ENCODE measurements at places on chromosomes 13 and 19. TPM values are rescaled to one million over a fixed set of nuclear protein-coding genes. Genes with fewer than 3 reads are reported as not detected.

Gene ERFL
- not detected for total RNA-seq

Gene RXFP2
- not detected for total RNA-seq

Gene ICAM5
- total RNA-seq, result not detected

DNA sequence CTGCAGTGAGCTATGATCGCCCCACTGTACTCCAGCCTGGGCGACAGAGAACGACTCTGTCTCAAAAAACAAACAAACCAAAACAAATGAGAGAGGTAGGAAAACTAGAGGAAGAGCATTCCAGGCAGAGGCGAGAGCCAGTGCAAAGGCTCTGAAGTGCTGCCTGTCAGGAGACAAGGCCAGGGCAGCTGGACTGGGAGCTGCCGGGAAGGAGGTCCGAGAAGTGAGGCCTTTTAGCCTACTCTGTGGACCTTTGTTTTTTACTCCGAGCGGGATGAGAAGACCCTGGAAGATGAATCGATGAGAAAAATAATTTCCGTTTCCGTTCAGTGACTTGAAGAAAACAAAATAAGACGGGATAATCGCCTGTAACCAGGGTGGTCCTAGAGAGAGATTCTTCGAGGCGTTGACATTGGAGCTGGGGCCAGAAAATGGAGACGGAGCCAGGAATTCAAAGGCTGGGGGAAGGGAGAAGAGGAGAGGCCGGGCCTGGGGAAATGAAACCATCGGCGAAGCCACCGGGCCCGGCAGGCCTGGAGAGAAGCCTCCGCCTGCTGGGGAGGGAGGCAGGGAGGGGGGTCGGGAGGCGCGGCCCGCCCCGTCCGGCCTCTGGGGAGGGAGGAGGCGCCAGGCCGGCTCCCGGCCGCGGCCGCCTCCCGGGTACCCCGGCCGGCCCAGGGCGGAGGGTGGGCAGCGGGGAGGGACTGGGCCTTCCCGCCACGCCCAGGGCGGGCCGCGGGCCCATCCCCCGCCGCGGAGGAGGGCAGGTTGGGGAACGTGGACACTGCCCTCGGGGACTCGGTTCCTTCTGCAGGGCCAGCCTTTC is 7.8 kb upstream of the SERTAD1 start:
- DNase-seq, result peak; percentile 92

DNA sequence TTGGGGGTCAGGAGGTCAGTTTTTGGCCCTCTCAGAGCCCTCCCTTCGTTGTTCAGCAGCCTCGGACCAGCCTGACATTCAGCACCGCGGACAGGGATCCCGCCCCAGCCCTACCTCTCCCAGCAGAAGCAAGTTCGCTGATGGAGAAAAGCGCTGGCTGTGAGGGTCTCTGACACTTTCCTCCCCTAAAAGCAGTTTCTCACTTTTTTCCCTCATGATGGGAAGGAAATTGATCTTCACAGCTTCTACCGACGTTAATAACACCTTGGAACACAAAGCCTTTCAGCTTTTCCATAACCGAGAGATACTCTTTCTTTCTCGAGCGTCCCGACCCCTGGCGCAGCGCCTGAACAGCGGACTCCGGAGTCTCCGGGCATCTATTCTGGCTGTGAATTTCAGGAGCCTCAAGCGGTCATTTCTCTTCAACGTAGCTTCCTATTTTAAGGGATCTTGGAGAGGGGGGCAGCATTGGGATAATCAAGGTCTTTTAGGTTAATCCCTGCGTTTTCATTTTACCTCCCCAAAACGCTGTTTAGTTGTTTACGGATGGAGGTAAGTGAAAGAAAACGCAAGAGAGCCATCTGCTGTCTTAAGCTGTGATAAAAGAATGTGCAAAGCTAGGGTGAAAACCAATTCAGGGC is 467.2 kb downstream of the ITGBL1 start:
- peak; percentile 36 for DNase-seq

DNA sequence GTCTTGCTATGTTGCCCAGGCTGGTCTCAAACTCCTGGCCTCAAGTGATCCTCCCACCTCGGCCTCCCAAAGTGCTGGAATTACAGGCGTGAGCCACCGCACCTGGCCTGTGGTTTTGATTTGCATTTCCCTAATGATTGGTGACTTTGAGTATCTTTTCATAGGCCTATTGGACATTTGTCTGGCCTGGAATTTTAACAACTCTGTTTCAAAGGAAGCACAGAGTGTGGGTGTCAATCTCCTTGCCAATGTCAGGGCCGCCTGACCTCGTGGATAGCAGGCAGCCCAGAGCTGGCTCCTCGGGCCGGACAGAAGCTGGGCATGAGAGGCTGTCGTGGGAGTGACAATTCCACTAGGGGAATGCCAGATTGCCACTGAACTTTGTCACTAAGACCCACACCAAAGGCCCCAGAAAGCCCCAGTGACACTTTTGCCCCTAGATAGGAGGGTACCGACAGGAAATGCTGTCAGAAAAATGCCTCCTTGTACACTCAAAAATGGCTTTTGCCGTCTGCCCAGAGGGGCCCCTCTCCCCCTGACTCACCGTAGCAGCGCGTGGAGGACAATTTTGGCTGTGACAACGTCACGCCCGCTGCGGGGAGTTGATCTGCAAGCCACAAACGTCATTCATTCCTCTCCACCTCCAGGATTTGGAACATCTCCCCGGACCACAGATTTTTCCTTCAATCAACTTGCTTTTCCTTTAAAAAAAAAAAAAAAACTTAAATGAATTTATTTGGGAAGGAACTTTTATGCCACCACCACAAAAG is 11.7 kb upstream of the ADGRE5 start:
- DNase-seq, result no peak

DNA sequence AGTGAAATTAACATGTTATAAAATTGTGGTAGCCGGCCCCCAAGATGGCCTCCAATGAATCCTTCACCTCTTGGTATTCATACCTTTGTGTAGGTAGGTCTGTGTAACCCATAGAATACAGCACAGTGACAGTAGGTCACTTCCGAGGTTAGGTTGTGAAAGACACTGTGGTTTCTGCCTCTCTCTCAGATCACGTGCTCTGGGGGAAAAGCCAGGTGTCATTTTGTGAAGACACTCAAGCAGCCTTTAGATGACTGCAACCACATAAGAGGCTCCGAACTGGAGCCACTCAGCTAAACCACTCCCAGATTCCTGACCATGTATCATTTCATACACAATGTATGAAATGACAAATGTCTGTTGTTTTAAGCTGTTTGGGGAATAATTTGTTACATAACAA is 9.8 kb upstream of the USPL1 start:
- no peak for DNase-seq

DNA sequence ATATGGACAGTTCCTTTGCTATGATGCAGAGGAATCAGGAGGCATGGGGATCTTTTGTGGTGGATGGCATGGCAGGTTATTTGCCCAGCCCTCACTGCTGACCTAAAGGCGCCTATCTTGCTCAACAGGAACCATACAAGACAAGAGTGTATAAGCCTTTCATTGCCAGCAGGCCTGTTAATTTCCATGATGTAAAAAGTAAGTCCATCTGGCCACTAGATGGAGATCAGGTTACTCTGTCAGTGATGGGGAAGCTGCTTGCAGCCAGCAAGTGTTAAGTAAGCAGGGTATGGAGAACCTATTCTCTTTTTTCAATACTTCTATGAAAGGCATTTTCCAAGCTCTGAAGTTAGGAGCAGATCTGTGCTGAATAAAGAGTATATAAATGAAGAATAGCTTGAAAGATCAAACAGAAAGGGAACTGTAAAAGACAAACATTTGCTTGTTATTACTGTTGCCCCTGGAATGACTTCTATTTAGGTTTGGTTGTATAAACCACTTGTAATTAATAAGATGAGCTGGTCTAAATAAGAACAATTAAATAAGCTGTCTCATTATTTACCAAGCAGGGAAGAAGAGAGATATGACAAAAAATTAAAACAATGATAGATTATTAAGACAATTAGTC is 210.9 kb downstream of the RGCC start:
- peak; percentile 95 for DNase-seq

DNA sequence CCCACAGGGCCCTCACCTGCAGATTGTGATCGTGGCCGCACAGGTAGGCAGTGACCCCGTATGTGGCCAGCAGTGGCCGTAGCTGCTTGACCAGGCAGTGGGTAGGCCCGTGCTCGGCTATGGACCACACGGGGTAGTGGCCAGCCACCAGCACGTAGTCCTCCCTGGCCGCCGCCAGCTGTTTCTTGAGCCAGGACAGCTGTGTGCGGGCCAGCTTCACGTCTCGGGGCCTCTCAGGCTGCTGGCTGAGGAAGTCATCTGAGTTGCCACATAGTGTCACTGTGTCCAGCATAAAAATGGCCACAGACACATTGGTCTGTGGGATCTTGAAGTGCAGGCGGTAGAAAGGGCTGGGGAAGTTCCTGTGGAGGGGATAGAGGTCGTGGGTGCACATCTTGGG is 1.2 kb downstream of the ACP5 start:
- DNase-seq, result no peak

- peak; percentile 93 for DNase-seq
These were observed 18.5 kb downstream of the SLC27A1 start for GRCh38 chr19:17488593-17489391.

DNA sequence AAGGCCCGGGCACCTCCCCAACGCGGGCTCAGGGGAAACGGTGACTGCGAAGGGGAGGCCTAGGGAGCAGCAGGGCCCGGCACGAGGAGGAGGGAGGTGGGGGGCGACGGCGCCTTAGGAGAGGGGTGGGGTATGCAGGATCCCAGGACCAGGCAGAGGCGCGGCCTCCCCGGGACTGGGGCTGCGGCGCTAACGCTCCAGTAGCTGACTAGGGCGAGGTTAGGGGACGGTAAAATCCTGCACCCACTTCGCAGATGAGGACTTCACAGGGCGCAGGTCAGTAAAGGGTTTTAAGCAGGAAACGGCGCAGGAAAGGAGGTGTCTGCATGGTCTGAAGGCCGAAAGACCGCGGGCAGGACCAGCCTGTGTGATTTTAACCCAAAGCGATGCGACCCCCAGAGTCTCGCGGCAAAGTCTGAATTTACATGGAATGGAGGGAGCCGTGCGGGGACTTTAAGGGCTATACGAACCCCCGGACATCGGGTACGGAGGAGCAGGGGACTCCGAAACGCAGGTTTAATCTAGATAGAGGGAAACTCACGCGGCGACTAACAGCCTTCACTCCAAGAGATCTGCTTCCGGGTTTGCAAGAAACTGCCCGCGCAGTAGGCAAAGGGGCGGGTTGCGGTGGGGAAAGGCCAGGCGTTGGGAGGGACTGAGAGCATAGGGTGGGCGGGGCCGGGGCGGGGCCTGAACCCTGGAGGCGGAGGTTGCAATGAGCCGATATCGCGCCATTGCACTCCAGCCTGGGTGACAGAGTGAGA is at the start of gene ZNF665:
Gene ZNF665 (minus strand): TSS at position 588 of the 764 bp plus-strand sequence. CDS start 10,460 bp downstream, outside the sequence.
- peak; percentile 81 for DNase-seq

DNA sequence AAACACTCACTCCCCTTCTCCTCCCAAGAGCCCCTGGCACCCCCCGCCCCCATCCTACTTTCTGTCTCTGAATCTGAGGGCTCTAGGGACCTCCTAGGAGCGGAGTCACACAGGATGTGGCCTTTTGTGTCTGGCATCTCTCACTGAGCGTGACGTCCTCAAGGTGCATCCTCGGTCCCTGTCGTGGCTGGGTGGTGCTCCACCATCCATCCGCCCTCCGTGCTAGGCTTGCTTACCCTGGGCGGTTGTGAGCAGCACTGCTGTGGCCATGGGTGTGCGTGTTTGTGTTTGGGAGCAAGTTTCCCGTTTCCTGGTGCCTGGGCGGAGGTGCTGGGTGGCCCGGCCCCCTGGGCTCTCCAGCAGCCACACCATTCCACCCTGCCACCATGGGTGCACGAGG is 12.2 kb downstream of the PLEKHJ1 start:
- no peak for DNase-seq

DNA sequence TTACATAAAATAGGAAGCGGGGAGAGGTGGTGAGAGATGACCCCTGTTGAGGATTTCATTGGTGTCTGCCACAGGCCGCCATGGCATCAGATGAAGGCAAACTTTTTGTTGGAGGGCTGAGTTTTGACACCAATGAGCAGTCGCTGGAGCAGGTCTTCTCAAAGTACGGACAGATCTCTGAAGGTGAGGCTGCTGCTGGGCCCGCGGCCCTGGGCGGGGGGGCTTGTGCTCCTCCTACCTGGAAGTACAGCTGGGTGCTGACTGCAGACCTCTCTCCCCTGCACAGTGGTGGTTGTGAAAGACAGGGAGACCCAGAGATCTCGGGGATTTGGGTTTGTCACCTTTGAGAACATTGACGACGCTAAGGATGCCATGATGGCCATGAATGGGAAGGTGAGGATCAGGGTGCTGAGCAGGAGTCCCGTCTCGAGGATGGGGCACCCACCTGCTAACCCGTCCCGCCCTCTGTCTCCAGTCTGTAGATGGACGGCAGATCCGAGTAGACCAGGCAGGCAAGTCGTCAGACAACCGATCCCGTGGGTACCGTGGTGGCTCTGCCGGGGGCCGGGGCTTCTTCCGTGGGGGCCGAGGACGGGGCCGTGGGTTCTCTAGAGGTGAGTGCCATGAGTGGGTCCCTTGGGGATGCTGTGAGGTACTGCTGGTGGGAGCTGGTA is 1.9 kb downstream of the CIRBP start:
- DNase-seq, result no peak

- DNase-seq, result no peak
These were observed 214.6 kb downstream of the OXGR1 start for GRCh38 chr13:96779691-96780090.

- no peak for DNase-seq
These were observed 3.7 kb downstream of the PRKACA start for GRCh38 chr19:14113762-14114414.

GRCh38 chr19:48991873-48992580 is 1.1 kb downstream of the GYS1 start:
- peak; percentile 81 for DNase-seq

- DNase-seq, result peak; percentile 72
These were observed 15.4 kb upstream of the AP1M2 start for GRCh38 chr19:10602330-10603083.

DNA sequence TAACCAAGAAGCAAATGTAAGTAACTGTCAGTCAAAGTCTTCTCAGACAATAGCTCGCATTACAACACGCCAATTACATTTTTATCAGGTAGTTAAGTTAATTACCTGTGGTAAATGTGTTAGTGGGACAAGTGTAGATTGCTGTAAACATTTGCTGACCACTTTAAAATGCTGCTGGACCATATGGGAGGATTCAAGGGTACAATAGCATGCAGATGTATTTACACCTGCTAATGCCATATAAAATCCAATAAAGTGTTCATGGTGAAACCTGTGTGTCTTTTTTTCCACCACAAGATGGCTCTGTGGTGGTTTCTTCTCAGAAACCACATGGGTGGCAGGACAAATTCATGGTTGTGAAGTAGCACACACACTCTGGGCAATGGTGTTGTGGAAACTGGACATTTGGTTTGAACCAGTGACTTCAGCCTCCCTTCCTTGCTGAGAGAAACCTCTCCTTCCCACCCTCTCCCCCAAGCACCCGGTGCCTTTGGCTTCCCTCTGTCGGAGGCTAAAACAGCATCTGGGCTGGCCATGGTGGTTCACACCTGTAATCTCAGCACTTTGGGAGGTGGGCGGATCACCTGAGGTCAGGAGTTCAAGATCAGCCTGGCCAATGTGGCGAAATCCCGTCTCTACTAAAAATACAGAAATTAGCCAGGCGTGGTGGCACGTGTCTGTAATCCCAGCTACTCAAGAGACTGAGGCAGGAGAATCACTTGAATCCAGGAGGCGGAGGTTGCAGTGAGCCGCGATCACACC is 18.1 kb upstream of the GTF3A start:
- peak; percentile 72 for DNase-seq
